AG04449 (cell line): ENCODE measurements at places on chromosomes 5 and 9.

GRCh38 chr5:171421331-171422262 is 2.1 kb downstream of the FGF18 start:
- no peak for DNase-seq

- DNase-seq, result no peak
These were observed 9.5 kb downstream of the BAG1 start for GRCh38 chr9:33255014-33255413.

GRCh38 chr5:13997514-13997913 is 53.0 kb upstream of the DNAH5 start:
- no peak for DNase-seq

DNA sequence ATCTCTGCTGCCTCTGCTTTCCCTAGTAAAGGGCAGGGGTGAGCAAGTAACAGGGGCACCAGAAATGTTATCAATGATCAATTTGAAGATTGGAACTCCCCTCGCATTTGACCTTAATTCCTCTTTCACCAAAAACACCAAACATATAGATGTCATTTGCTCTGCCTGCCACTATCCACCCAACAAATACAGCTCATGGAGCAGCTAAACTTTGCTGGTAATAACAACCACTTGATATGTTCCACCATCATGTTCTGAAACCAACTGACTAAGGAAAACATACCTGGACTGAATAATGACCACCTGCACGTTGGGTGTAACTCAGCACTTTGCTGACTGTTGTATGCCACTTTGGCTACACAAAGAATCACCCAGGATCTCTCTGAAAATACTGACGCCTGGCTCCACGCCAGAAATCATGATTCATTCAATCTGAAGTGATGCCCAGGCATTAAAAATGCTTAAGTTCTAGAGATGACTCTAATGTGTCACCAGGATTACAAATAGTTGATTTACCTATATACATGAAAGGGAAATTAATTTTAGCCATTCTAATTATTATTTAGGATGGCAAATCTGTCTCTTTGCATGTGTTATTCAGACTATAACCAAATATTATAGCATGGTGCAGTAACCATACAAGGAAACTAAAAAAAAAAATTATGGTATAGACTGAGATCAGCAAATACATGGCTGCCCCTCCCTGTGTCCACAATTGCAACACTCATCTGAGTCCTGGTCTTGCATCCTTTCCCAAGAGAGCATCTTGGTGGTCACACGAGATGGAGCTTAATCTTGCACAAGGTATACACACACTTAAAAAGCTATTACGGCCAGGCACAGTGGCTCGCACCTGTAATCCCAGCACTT is 43.1 kb upstream of the TTC39B start:
- no peak for DNase-seq

DNA sequence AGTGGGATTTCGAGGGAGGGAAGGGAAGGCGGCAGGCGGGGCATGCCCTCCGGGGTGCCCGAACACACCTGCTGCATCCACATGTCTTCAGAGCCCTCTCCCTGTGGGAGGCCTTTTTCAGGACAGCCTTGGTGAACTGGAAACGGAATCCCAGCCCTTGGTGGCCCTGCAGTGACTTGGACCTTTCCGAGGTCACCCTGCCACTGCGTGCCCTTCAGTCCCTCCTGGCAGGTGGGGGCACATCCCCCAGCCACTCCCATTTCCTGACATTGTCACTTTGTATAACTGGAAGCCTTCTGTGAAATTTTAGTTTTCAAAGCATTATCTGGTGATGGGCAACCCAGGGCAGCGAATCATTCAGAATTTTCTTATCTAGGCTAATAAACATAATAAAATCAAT is 11.0 kb upstream of the AHRR start:
- no peak for DNase-seq

DNA sequence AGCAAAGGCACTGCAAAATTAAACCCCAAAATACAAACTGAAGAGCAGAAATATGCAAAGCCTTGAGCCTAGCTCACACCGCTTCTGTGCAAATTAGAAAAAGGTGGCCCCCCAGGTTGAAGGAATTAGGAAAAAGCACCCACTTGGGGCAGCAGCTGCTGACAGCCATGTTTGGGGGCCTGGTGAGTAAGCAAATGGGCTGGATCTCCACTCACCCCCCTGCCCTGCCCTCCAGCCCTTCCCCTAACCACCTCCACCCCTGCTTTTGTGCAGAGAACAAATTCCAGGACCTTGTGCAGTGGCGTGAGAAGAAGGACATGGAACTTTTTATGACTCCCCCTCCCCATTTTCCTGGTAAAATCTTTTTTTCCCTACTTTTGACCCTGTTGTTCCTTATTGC is 92.0 kb upstream of the DNAH5 start:
- DNase-seq, result no peak
